ENCODE measurements at places on chromosomes 1 and 21.

DNA sequence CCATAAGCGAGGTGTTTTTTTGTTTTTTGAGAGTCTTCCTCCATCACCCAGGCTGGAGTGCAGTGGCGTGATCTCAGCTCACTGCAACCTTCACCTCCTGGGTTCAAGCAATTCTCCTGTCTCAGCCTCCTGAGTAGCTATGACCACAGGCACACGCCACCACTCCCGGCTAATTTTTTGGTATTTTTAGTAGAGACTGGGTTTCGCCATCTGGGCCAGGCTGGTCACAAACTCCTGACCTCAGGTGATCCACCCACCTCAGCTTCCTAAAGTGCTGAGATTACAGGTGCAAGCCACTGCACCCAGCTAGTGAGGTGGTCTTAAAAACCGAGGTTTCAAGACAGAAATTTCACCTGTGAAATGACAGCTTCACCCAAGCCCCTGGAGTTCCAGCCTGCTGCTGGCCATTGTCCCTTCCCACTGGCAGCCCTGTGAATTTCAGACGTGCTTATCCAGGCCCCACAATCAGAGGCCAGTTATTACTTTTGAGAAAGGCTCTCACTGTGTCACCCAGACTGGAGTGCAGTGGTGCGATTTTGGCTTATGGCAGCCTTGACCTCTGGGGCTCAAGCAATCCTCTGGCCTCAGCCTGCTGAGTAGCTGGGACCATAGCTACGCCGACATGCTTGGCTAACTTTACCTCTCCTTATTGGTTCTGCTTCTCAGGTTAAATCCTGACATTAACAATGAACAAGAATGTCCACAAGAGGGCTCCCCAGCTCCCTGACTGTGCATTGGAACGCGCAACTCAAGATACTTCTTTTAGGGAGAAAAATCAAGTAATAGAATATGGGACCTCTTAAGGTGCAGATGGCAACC, 19.4 kb downstream of the ENO1 start:
- DNase-seq, result peak; percentile 71

DNA sequence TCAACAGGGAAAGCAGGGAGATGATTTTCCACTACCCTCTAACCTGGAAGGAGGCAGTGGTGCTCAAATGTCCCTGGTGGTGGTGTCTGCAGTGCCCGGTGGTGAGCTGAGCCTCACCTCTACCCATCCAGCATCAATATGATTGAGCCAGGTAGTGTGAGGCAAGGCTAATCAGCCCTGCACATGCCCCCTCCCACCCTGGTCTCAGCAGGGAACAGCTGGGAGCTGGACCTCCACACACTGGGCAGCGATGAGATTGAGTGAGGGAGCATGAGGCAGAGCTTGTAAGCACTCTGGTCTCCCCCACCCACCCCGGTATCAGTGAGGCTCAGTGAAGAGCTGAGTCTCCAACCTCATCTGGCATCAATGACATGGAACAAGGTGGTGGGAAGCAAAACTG, 634.3 kb downstream of the PTPRU start:
- no peak for DNase-seq

DNA sequence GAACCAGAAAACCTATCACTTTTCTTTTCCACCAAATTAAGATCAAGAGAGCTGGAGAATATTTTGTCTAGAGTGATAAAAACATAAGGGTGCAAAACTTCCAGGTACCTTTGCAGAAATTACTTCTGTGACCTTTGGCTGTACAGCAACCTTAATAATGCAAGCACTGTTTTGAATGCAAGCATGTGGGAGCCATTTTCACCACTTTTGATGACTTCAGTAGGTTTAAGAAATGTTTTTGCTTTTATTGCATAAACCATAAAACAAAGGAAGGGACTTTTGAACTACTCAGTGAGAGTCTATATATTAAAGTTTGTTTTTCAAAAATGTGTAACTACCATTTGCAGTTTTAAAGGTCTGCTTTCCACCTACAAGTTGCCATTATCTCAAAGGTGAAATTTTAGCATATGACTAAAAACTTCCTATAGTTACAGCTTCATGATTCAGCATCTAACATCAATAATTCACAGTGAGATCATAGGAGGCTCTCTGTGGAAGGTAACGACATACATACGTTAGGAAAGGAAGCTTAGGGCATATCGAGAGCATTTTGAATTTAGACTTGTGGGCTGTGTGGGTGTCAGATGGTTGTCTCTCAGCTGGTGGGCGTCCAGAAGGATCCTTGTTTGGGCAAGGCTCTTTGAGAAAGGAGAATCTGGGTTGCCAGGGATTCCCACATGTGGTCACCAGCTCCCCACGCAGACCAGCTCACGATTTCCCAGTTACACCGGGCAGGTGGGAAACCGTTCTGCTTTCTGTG, 1.1 kb upstream of the GADD45A start:
- no peak for DNase-seq

GRCh38 chr1:205447457-205448341, 8.1 kb downstream of the BLACAT1 start:
- no peak for DNase-seq

DNA sequence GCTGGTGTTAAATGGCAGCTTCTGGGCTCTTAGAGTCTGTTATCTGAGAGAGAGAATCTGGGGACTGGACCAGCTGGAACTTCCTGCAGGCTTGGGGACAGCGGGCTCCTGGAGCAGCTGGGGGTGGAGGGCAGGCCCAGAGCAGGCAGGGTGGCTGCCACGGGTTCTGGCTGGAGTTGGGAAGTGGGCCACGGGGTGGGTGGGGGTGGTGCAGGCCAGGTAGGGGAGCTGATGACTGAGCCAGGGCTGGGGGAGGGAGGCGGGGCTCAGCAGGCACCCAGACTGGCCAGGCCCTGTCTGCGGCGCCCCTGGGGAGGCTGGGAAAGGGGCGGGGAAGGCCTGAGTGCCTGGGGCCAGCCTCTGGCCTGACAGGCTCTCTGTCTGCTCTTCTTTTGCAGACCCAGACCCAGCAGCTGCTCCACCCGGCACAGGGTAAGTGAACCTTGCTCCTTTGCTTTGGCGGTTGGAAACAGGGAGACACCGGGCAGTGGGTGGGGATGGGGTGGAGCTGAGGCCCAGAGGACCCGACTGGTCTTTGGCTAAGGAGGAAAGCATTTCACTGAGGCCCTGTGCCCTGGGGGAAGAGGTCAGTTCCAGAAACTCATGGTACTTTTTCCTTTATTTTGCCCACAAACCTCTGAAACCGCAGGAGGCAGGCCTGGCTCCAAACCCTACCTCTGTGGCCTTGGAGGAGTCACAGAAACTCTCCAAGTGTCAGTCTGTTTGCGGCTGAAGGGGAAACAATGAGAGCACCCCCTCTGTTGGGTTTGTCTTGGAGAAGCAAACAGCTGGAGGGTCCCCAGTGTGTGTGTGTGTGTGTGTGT, 48.8 kb downstream of the ARHGEF10L start:
- DNase-seq, result no peak

- DNase-seq, result peak; percentile 41
Measured at GRCh38 chr1:213669964-213670691, 317.6 kb upstream of the PROX1 start.

GRCh38 chr21:44950351-44950750, 10.5 kb downstream of the SLX9 start:
- DNase-seq, result no peak

DNA sequence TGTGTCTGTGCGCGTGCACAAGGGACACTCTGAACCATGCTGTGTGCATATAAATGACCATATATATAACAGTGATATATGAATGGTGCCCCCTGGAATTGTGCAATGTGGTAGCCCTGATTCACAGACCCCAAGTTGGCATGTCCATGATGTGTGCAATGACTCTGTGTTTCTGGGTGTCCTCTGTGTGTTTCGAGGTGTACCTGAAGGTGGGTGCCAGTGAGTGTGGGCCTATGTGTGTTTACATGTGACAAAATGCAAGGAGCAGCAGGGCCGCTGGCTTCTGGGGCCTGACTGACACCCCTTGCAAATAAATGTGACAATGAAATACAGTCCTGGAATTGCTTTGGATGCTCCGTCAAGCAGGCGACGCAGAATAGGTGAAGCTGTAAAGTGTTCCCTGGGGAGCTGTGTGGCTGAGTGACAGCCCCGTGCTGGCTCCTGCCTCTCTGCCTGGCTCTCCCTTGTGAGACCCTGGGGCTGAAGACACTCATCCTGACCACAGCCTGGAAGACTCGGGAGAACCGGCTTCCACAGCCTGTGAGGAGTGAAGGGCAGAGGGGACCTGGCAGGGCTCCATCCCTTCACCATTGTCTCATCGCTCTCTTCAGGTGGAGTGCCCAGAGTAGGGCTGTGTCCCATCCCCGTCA, 38.2 kb upstream of the CSF3R start:
- no peak for DNase-seq

DNA sequence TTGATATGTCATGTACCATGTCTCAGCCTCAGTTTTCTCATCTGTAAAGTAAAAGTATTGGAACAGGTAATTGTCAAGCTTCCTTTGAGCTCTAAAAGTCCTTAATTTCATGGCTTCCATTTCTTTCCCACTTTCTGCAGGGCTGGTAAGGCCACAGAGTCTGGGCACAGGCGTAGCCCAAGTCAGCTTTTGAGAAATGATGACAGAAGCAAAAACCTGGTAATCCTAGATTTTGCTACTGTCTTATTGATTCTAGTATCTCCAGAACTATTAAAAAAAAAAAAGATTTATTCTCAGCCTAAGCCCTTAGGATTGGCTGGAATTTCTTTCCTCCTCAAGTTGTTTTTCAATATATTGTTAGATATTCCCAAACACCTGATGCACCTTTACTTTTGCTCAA, 31.3 kb downstream of the PLXNA2 start:
- no peak for DNase-seq
